Left ventricle myocardium inferior (tissue), 1 donor: ENCODE measurements at places on chromosomes 12 and 14. TPM values are rescaled to one million over a fixed set of nuclear protein-coding genes. Genes with fewer than 3 reads are reported as not detected.

The LRP6 gene
- 18.7 TPM for total RNA-seq

The P2RX2 gene
- total RNA-seq, result not detected

The SYNE2 gene
- total RNA-seq, result 186 TPM

- H3K4me1 ChIP-seq, result peaks cover 29% of the 10 kb centered on the region
- H3K27ac ChIP-seq, result peak overlapping the region; percentile 45
- no peaks in the 10 kb centered on the region for H3K27me3 ChIP-seq
- no peak overlapping the region for H3K4me3 ChIP-seq
- no peak for DNase-seq
Measured at GRCh38 chr14:63200767-63201166, 3.5 kb upstream of the RHOJ start.

DNA sequence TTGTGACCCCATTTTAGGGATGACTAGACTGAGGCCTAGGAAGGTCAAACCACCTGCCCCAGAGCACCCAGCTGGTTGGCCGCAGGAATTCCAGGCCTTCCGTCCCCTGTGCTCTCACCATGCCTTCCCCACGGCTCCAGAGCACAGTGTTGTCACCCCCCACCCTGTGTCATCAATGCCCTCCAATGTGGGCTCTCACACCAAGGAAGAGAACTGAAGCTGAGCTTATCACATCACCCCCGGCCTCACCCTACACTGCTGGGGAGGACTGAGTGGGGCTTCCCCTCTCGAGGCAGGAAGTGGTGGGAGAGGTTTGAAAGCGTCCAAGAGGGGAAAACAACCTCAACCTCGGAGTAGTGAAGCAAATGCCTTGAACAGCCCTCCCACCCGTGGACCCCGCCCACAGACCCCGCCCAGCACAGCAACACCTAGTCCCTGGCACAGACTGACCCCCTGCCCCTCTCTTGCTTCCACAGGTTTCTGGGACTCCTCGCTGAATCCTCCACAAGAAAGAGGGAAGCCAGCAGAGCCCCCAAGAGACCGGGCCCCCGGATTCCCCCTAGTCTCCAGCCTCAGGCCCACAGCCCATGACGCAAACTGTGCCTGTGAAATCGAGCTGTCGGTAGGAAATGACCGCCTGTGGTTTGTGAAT, 97.2 kb downstream of the LGMN start:
- peaks cover 16% of the 10 kb centered on the region for H3K4me1 ChIP-seq
- no peak for DNase-seq

GRCh38 chr12:56243731-56244181, 13.9 kb downstream of the SLC39A5 start:
- H3K27me3 ChIP-seq, result no peaks in the 10 kb centered on the region
- no peak overlapping the region for H3K4me3 ChIP-seq
- H3K27ac ChIP-seq, result peak overlapping the region; percentile 11
- peaks cover 96% of the 10 kb centered on the region for H3K36me3 ChIP-seq
- DNase-seq, result no peak

DNA sequence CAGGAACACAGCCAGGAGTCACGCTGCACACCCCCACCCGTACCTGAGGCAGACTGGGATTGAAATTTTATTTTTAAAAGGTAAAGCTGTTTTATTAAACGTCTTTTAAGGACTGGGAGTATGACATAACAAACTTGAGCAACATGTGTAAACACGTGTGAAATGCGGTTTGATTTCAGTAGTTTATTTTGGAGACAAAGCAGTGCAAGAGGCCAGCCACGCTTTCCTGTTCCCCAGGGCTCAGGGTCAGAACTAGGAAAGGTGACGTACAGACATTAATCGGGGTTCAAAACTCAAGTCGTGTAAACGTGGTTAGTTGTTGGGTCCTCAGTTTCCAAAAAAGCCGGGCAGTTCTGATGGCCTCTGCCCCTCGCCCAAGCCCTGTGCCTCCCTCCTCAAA, 16.7 kb downstream of the CHGA start:
- no peaks in the 10 kb centered on the region for H3K27me3 ChIP-seq
- H3K27ac ChIP-seq, result no peak overlapping the region
- H3K36me3 ChIP-seq, result peaks cover 52% of the 10 kb centered on the region
- DNase-seq, result no peak
- peaks cover 14% of the 10 kb centered on the region for H3K4me1 ChIP-seq

GRCh38 chr14:29444805-29445204, 482.8 kb downstream of the PRKD1 start:
- no peaks in the 10 kb centered on the region for H3K36me3 ChIP-seq
- H3K4me3 ChIP-seq, result no peak overlapping the region
- H3K27me3 ChIP-seq, result no peaks in the 10 kb centered on the region
- no peak overlapping the region for H3K27ac ChIP-seq
- no peak for DNase-seq

DNA sequence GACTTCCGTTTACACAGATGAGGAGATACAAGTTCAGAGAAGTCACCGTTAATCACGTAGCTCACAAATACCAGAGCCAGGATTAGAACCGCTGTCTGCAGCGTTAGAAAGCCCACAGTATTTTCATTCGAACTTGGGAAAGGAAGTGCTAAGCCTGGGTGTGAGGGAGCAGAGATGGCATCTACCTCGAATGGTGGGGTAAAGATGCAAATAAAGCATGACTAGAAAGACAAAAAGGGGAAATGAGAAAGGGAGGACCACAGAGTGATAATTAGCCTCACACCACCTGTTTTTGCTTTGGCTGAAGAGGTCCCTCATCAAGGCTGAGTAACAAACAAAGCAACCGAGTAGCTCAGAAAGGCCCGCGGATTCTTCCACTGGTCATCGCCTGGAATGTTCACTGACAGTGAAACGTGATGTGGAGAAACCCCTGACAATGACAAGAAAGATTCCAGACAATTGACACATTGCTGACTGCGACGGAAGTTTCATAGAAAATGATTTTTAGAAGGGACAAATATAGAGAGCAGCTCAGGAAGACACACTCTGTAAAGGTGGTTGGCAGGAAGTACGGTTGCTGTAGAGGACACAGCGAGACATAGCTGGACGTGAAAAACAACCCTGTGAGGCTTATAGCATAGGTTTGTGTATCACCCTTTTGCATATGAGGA, 31.5 kb upstream of the BHLHE41 start:
- H3K4me1 ChIP-seq, result peaks cover 25% of the 10 kb centered on the region
- no peak for DNase-seq
- no peak overlapping the region for H3K27ac ChIP-seq
- H3K36me3 ChIP-seq, result no peaks in the 10 kb centered on the region

DNA sequence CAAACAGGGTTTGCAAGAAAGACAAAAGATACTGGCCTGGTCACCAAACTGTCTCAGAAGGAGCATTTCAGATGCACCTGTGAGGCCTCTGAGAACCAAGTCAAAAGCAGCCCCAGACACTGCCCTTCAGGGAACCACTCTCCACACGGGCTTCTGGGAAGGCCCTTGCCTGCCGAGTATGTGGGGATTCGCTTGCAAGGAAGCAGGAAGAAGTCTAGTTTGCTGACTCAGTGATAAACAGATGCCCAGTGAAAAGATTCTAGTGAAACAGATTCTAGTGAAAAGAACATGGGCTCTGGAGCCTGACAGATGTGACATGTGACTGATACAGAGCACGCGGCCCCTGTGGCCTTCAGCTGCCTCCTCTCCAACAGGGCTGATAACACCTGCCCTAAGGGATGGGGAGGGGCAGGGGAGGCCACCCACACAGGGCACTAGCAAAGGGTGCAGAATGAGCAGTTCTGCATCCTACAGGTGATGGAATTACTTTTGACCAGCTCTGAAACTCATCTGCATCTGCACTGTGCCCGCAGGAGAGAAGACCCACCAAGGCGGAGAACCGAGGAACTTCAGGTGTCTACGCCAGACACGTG, 19.1 kb downstream of the AMN start:
- no peak overlapping the region for H3K4me3 ChIP-seq
- no peak for DNase-seq
- peaks cover 100% of the 10 kb centered on the region for H3K36me3 ChIP-seq
- no peak overlapping the region for H3K27ac ChIP-seq

DNA sequence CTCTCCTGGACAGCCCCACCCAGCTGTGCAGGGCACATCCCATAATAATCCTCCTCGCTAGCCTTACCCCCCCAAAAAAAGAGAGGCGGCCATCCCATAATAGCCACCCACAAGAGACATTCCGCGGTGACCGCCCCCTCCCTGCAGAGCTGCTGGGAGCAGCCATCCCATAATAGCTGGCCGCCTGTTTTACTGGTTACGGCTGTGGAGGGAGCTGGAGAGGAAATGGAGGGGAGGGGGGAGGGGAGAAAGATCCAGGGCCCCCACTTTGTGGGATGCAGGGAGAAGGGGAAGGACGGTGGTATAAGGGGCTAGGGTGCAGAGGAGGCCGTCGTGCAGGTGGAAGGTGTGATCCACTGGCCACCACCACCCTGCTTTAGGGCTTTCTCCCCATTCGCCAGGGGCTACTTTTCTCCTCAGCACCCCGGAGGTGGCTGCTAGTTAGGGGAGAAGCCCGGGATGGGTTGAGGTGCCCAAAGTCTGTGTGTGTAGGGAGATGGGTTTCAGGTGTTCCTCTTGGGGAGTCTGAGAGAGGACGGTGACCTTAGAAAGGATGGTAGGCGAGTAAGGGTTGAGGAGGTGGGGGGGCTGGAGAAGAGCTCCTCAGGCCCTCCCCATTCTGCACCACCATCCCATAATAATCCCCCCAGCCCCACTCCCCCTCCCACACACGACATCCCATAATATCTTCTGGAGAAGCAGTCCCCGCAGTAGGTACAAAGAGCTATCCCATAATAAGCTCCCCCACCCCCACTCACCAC, 6.0 kb upstream of the CHD4 start:
- peaks cover 42% of the 10 kb centered on the region for H3K4me1 ChIP-seq
- no peaks in the 10 kb centered on the region for H3K27me3 ChIP-seq
- no peaks in the 10 kb centered on the region for H3K36me3 ChIP-seq
- peak; percentile 74 for DNase-seq

DNA sequence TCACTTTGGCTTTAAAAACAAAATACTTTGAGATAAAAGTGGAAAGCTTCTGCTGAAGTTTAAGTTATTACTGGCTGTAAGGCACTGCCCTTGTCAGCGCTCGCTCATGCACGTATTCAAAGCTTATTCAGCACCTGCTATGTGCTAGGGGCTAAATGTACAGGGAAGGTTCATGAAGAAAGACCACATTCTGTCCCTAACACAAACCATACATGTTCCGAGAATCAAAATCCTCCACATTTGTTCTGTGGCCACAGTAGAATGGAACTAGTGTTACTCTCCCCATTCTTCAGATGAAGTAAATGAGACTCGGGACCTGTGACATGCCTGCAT, 33.8 kb upstream of the GPR68 start:
- H3K27ac ChIP-seq, result no peak overlapping the region
- no peaks in the 10 kb centered on the region for H3K27me3 ChIP-seq
- H3K4me1 ChIP-seq, result no peaks in the 10 kb centered on the region
- no peak for DNase-seq

- H3K27me3 ChIP-seq, result no peaks in the 10 kb centered on the region
- no peaks in the 10 kb centered on the region for H3K36me3 ChIP-seq
- H3K27ac ChIP-seq, result no peak overlapping the region
- no peaks in the 10 kb centered on the region for H3K4me1 ChIP-seq
Measured at GRCh38 chr14:87613881-87614280, 379.1 kb downstream of the GALC start.

- peak overlapping the region; percentile 85 for H3K27ac ChIP-seq
- peak overlapping the region; percentile 27 for H3K4me3 ChIP-seq
- peaks cover 88% of the 10 kb centered on the region for H3K4me1 ChIP-seq
- H3K27me3 ChIP-seq, result no peaks in the 10 kb centered on the region
- H3K36me3 ChIP-seq, result no peaks in the 10 kb centered on the region
- no peak for DNase-seq
Measured at GRCh38 chr14:73461478-73462047, 3.2 kb upstream of the NUMB start.

GRCh38 chr14:104977008-104977680, 1.0 kb downstream of the AHNAK2 start:
- peaks cover 76% of the 10 kb centered on the region for H3K4me1 ChIP-seq
- DNase-seq, result peak; percentile 18
- H3K4me3 ChIP-seq, result peak overlapping the region; percentile 69

GRCh38 chr12:15808250-15808649, 19.1 kb upstream of the EPS8 start:
- no peaks in the 10 kb centered on the region for H3K4me1 ChIP-seq
- no peak for DNase-seq
- no peaks in the 10 kb centered on the region for H3K36me3 ChIP-seq
- no peak overlapping the region for H3K4me3 ChIP-seq
- H3K27ac ChIP-seq, result peak overlapping the region; percentile 45

DNA sequence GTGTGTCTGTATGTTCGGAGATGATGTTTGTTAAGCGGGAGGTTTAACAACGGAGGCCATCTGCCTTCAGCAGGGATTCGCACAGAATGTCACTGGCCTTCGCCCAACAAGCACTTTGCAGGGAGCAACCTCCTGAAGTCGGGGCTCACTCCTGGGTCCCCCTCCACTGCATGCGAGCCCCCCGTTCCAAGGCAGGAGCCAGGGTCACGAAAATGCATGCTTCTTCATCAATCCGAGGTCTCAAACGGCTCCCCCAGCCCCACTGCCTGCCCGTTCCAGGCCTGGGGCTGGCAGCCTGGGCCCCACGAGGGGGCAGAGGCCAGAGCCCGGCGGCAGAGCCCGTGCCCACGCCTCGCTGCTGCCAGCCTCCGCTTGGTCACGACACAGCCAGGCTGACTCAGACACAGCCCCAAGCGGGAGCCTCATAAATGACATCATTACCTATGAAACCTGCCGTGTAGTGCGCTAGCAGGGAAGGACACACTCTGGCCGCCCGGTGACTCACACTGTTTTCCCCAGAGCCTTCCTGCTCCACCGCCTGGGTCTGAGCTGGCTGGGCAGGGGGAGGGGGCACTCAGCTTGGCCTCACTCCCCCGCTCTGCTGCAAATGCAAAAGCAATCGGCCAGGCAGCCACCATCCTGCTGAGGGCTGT, 169.5 kb upstream of the RTL1 start:
- no peak overlapping the region for H3K4me3 ChIP-seq
- H3K27me3 ChIP-seq, result peaks cover 99% of the 10 kb centered on the region
- H3K36me3 ChIP-seq, result no peaks in the 10 kb centered on the region
- H3K27ac ChIP-seq, result no peak overlapping the region
- DNase-seq, result no peak
- H3K4me1 ChIP-seq, result peaks cover 9% of the 10 kb centered on the region

DNA sequence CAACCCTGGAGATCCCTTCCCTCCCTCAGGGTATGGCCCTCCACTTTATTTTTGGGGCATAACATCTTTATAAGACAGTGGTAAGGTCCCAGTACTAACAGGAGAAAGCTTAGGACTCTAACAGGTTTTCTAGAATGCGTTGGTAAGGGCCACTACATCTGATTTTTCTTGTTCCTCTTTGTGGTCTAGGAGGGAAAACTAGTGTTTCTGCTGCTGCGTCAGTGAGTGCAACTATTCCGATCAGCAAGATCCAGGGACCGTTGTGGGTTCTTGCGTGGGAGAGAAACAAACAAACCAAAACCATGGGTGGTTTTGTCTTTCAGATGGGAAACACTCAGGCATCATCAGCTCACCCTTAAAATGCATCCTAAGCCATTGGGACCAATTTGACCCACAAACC, 123.6 kb upstream of the SLC16A7 start:
- no peak overlapping the region for H3K27ac ChIP-seq
- no peaks in the 10 kb centered on the region for H3K27me3 ChIP-seq
- no peaks in the 10 kb centered on the region for H3K36me3 ChIP-seq

DNA sequence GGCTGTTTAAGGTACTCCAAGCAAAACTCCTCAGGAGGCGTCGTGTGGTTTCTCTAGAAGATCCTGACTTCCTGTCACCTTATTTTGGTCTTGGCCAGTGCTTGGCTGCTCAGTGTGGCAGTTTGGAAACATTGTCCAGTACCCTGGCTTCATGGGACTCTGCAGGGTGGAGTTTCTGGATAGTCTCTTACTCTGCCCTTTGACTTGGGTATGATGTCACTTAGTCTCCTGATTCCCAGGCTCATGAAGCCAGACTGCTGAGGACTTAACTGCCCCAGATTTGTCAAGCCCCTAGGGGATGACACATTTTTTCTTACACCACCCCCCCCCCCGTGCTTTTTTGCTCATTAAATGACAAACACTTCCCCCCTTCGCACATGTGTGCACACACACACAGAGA, 82.7 kb downstream of the ADCK1 start:
- H3K27ac ChIP-seq, result peak overlapping the region; percentile 71
- no peak for DNase-seq
- H3K4me1 ChIP-seq, result peaks cover 53% of the 10 kb centered on the region
- H3K36me3 ChIP-seq, result peaks cover 7% of the 10 kb centered on the region
